CD4-positive, alpha-beta T cell treated with Interleukin-15 for 4 hours (primary cell): ENCODE measurements at places on chromosomes 16 and 17.

GRCh38 chr17:4625181-4625617, 16.3 kb downstream of the ALOX15 start:
- DNase-seq: no peak

- no peak for DNase-seq
Measured at GRCh38 chr16:3377917-3378316, 22.2 kb downstream of the OR2C1 start.

DNA sequence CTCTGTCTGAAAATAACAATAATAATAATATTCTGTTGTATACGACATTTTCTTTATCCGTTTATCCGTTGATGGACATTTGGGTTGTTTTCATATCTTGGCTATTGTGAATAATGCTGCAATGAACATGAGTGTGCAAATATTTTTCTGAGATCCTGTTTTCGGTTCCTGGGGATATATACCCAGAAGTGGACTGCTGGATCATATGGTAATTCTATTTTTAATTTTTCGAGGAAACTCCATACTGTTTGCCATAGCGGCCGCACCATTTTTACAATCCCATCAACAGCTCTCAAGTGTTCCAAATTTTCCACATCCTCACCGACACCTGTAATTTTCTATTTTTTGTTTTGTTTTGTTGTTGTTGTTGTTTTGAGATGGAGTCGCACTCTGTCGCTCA, 5.3 kb upstream of the PRSS41 start:
- no peak for DNase-seq

DNA sequence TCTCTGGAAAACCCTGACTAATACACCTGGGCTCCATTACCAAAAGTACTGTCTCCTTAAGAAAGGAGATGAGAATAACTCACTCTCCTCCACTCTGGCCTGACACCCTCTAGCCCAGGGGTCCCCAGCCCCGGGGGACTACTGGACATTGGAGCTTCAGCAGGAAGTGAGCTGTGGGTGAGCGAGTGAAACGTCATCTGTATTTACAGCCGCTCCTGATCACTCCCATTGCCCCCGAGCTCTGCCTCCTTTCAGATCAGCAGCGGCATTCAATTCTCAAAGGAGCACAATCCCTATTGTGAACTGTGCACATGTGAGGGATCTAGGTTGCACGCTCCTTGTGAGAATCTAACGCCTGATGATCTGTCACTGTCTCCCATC, 126.3 kb upstream of the TNRC6C start:
- DNase-seq: no peak

DNA sequence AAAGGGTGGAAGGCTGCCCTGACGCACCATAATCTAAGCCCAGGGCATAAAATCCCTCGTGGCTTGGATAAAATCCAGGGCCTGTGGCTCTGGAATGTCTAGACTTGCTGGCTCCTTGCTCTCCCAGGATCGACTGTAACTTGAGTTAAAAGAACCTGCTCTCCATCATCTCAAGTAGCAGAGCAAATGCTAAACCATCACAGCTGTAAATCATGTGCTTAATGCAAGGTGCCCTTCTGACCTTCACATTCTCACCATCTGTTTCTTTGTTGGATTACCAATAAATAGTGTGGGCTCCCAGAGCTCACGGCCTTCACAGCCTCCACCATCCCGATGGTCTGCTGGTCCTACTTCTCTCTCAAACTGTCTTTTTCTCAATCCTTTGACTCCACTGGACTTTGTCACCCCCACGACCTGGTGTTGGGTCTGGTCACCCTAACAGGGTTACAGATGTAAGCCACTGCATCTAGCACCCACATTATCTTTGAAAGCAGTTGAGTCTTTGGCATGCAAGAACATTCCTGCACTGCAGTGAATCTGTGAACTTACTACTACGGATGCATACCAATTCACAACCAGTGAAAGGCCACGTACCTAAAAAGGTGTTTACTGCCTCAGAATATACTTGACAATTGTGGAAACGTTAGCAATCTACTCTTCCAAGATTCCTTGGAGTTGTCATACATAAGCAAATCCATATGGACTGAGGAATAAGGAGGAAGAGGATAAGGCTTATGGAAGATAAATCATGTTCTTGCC, 15.3 kb downstream of the RSL1D1 start:
- DNase-seq: no peak

GRCh38 chr16:5852151-5852550, 754.6 kb upstream of the EEF2KMT start:
- no peak for DNase-seq

GRCh38 chr16:2776500-2777139, 460 bp downstream of the ELOB start:
- DNase-seq: no peak

GRCh38 chr17:62780951-62781350, 27.2 kb downstream of the MARCHF10 start:
- DNase-seq: no peak

DNA sequence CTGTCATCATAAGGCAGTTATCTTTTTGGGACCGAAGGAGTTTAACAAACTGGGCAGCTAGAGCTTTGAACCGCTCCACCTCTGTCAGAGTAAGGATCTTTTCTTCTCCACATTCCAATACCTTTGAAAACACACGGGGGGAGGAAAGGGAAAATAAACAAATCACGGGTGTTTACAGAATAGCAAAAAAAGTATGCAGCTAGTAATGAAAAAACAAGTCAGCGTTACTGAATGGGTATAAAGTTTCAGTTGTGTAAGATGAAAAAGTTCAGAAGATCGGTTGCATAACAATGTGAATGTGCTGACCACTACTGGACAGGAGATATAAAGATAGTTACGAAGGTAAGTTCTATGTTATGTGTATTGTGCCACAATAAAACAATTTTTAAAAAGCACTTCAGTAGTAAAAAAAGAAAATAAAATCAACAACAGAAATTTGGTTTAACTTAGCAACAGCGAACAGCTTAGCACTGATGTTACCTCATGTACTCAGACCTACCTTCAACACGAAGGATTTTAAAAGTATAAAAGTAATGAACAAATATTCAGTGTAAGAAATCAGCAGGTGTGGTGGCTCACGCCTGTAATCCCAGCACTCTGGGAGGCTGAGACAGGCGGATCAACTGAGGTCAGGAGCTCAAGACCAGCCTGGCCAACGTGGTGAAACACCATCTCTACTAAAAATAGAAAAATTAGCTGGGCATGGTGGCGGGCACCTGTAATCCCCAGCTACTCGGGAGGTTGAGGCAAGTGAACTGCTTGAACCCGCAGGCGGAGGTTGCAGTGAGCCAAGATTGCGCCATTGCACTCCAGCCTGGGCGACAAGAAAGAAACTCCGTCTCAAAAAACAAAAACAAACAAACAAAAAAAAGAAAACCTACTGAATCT, 34.3 kb downstream of the MARF1 start:
- no peak for DNase-seq

- no peak for DNase-seq
Measured at GRCh38 chr17:77610518-77610893, 348.0 kb upstream of the TNRC6C start.

- DNase-seq: peak; percentile 25
Measured at GRCh38 chr16:67311607-67312488, 14.7 kb downstream of the KCTD19 start.

- no peak for DNase-seq
Measured at GRCh38 chr16:89973235-89973634, 24.7 kb downstream of the DEF8 start.

GRCh38 chr16:23673971-23674614, 4.6 kb upstream of the PLK1 start:
- DNase-seq: no peak

GRCh38 chr17:72683506-72684404, 408.7 kb downstream of the SLC39A11 start:
- no peak for DNase-seq

DNA sequence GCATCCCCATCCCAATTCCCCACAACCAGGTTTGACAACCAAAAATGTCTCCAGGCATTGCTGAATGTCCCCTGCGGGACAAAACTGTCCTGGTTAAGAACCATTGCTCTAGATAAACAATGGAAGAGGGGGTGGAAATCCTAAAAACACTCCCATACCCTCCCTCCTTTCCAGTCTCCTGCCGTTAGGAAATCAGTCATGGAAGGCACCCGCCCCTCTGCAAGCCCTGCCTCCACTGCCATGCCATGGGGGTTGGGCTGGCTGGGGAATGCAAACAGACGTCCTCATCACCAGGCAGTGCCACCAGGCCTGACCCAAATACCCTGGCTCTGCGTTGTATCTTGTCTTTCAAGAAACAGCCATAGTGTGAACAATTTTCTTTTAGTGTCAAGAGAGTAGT, 57.5 kb downstream of the CYTH1 start:
- DNase-seq: no peak

DNA sequence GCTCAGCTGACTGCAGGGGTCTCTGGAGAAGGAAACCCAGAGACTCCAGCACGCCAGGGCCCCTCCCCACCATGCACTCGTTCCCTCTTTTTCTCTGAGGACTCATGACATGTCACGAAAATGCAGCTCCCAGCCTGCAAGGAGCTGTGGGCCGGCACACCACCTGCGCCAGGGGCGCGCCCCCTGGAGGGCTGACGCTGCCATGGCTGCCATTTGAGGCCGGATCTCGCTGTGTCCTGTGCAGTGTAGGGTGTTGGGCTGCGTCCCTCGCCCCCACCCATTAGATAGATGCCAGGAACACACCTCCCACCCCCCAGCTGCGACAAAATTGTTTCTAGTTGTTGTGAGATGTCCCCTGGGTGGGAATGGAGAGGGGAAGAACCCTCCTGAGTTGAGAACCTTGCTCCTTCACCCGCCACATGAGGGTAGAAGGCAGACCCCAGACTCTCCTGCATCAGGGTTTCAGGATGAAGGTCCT, 8.2 kb downstream of the SYNGR2 start:
- peak; percentile 79 for DNase-seq

GRCh38 chr17:73722165-73722564, 77.9 kb upstream of the SDK2 start:
- peak; percentile 33 for DNase-seq

- no peak for DNase-seq
Measured at GRCh38 chr16:54373534-54374520, 87.2 kb upstream of the IRX3 start.

GRCh38 chr16:51549836-51550235, 398.8 kb upstream of the SALL1 start:
- DNase-seq: no peak

- DNase-seq: no peak
Measured at GRCh38 chr16:84897911-84898377, 78.2 kb downstream of the CRISPLD2 start.

DNA sequence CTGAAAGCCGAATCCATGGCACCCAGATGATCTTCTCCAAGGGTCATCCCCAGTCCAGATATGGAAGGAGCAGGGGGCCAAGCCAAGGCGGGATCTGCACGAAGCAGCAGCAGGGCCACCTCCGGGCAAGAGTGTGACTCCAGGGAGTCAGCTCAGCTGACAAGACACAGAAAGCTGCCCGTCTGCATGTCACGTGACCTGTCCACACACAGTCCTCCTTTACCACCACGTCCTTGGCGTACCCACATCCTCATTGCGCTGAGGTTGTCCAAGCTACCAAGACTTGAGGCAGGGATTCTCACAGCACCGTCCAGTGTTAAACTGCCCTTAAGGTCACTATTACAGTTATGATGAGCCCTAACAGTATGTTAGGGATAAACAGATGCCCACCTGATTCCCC, 11.3 kb upstream of the CYTH1 start:
- no peak for DNase-seq

- no peak for DNase-seq
Measured at GRCh38 chr17:1232786-1233185, 37.5 kb upstream of the BHLHA9 start.

DNA sequence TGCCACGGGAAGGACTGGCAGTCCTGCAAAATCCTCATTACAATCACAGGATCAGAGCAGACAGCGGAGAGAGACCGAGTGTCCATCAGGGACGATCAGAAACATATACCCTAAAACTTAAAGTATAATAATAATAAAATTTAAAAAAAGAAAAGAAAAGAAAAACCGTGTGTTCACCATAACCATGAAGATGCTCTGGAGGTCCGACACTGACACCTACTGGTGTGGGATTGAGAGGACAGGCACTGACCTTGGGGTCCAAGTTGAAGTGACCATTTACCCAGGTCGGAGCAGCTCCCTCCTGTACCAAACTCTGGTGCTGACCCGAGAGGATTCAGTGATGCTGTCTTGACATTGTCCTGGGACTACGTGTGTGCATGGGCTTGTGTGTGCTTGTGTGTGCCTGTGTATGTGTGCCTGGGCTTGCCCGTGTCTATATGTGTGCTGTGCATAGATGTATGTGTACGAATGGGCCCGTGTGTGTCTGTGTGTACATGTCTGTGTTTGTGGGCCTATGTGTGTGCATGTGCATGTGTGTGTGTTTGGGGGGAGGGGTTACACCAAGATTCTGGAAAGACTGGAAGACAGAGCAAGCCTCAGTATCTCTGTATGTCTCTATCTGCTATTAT, 10.0 kb upstream of the CD300LD start:
- peak; percentile 25 for DNase-seq

GRCh38 chr17:27630607-27631410, at the start of gene LGALS9:
Gene LGALS9 (plus strand): TSS chr17:27631188. CDS start chr17:27631266, 78 bp downstream.
- DNase-seq: peak; percentile 52
